ENCODE measurements at places on chromosomes 16 and 17. TPM values are rescaled to one million over a fixed set of nuclear protein-coding genes. Genes with fewer than 3 reads are reported as not detected.

The CCDC43 gene
- 12.6 TPM for polyA plus RNA-seq

The CLEC3A gene
- polyA plus RNA-seq = not detected

The CRHR1 gene
- not detected for polyA plus RNA-seq

The CMTM2 gene
- not detected for polyA plus RNA-seq

The G6PC1 gene
- not detected for polyA plus RNA-seq

The ADGRG3 gene
- polyA plus RNA-seq = not detected

The MPV17L gene
- not detected for polyA plus RNA-seq

The KRTAP2-3 gene
- not detected for polyA plus RNA-seq

The PRRT2 gene
- not detected for polyA plus RNA-seq

The HSD17B2 gene
- not detected for polyA plus RNA-seq

The TOP2A gene
- polyA plus RNA-seq = 0.14 TPM

The PDILT gene
- not detected for polyA plus RNA-seq

The TEKT5 gene
- not detected for polyA plus RNA-seq

The C17orf78 gene
- polyA plus RNA-seq = not detected

The PTX4 gene
- polyA plus RNA-seq = not detected

The SBK1 gene
- 7.4 TPM for polyA plus RNA-seq

The KLHL10 gene
- not detected for polyA plus RNA-seq

The UNKL gene
- polyA plus RNA-seq = 11.0 TPM

The MT4 gene
- polyA plus RNA-seq = not detected

The TRPV2 gene
- polyA plus RNA-seq = 90.6 TPM

The ATP2C2 gene
- not detected for polyA plus RNA-seq

The MYH11 gene
- 0.20 TPM for polyA plus RNA-seq
